ENCODE measurements at places on chromosomes 6 and 20. TPM values are rescaled to one million over a fixed set of nuclear protein-coding genes. Genes with fewer than 3 reads are reported as not detected.
A peak's percentile ranks its signal among the peaks of the same experiment; 100 is the strongest.

Gene GATA5
- total RNA-seq, result not detected

DNA sequence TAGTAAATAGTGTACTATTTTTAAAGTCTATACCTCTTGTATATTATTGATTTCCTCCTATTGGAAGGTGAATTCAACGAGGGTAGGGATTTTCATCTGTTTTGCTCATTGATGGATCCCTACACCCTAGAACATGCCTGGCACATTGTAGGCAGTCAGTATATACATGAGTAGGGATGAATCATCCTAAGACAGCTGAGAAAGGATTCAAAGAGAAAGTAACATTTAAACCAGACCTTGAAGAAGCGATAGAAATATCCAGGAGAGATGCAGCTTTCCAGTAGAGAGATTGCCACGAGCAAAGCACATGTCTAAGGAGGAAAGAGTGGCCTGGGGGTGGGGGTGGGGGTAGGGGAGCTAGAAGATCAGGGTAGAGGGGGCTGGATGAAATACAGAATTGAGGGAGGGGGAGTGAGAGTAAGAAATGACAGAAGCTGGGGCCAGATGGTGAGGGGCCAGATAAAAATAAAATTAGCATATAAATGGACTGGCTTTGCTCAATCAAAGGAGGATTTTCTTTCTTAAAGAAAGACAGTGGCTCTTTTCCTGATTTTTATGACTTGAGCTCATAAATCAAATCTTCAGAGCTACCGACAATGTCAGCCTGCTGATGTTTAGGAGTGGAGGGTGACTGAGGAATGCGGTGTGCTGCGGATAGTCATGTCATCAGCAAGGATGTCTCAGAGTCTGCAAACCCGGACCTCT lies 168.2 kb downstream of the SAMD5 start:
- no peak overlapping the region for H3K27ac ChIP-seq
- no peaks in the 10 kb centered on the region for H3K27me3 ChIP-seq
- no peaks in the 10 kb centered on the region for H3K4me1 ChIP-seq

Gene CST1
- total RNA-seq, result not detected

DNA sequence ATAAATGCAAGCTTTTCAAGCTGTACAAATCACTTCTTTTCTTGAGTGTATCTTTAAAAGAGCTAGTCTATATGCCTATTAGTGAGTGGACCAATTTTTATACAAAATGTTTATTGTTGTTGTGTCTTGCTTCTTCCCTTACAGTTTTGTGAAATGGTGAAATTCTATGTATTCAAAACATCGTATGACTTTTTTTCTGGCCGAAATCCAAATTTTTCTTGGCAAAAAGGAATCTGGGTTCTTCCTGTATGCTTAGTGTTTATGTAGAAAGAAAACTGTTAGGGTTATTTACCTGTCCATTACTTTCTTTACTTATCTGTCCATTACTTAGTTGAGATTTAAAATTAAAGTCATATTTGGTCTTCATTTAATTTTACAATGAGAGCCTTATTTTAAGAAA lies 153.9 kb downstream of the MMS22L start:
- no peaks in the 10 kb centered on the region for H3K4me1 ChIP-seq
- H3K27ac ChIP-seq, result no peak overlapping the region
- DNase-seq, result peak; percentile 13
- H3K36me3 ChIP-seq, result no peaks in the 10 kb centered on the region
- no peak overlapping the region for H3K4me3 ChIP-seq

GRCh38 chr20:25353747-25354705 lies 36.6 kb downstream of the ABHD12 start:
- no peaks in the 10 kb centered on the region for H3K4me1 ChIP-seq
- no peak for DNase-seq
- H3K36me3 ChIP-seq, result no peaks in the 10 kb centered on the region
- no peaks in the 10 kb centered on the region for H3K27me3 ChIP-seq
- no peak overlapping the region for H3K4me3 ChIP-seq

- no peak overlapping the region for H3K4me3 ChIP-seq
- no peaks in the 10 kb centered on the region for H3K36me3 ChIP-seq
- H3K27ac ChIP-seq, result no peak overlapping the region
- H3K4me1 ChIP-seq, result peaks cover 54% of the 10 kb centered on the region
- no peaks in the 10 kb centered on the region for H3K27me3 ChIP-seq
- no peak for DNase-seq
Observed at GRCh38 chr20:38170826-38171674, 6.0 kb upstream of the TGM2 start.

- no peak within 1 kb of the TSS for H3K4me3 ChIP-seq
- no peak for DNase-seq
- H3K27me3 ChIP-seq, result peaks cover 12% of the 10 kb centered on the region
- H3K36me3 ChIP-seq, result no peaks in the 10 kb centered on the region
Observed at GRCh38 chr20:57620274-57620990, at the start of gene ZBP1. Gene ZBP1 (minus strand): TSS chr20:57620426. CDS start chr20:57620295, 131 bp downstream.

GRCh38 chr6:160010067-160010466 lies 41.2 kb downstream of the IGF2R start:
- no peak for DNase-seq
- H3K27me3 ChIP-seq, result no peaks in the 10 kb centered on the region
- H3K4me3 ChIP-seq, result no peak overlapping the region
- peaks cover 34% of the 10 kb centered on the region for H3K36me3 ChIP-seq

Gene PRR18
- not detected for total RNA-seq

DNA sequence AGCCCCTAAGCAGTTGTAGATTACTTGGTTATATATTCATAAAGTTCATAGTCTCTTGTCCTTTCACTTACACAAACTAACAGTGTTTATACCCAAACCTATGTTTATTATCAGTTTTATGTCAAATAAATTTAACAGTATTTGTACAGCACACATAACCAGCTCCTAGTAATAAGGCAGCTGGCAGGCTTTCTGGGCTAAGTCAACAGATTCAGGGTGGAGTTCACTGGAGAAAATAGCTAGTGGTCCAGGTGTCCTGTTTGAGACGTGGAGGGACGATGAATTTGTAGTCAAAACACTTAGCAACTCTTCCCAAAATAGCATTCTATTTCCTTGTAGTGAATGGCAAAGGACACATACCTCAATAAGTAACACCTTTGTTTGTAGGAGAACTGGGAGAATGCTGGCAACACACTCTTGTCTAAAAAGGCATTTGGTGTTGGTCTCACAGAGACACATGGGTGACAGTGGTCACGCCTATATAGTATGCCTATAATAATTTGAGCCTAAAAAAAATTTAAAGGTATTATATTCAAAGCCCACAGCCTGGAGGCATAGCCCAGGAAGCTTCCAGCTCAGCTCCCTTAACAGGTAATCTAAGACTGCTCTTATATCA lies 156.4 kb upstream of the CARMIL1 start:
- peaks cover 7% of the 10 kb centered on the region for H3K36me3 ChIP-seq
- H3K4me1 ChIP-seq, result no peaks in the 10 kb centered on the region
- DNase-seq, result no peak
- H3K4me3 ChIP-seq, result no peak overlapping the region

- H3K36me3 ChIP-seq, result peaks cover 6% of the 10 kb centered on the region
- H3K27ac ChIP-seq, result peak overlapping the region; percentile 97
- peaks cover 51% of the 10 kb centered on the region for H3K4me1 ChIP-seq
- no peaks in the 10 kb centered on the region for H3K27me3 ChIP-seq
- peak overlapping the region; percentile 77 for H3K4me3 ChIP-seq
- peak; percentile 59 for DNase-seq
Observed at GRCh38 chr6:56692523-56693245, 50.0 kb upstream of the DST start.

GRCh38 chr20:19815553-19815991 lies 57.5 kb downstream of the RIN2 start:
- peaks cover 20% of the 10 kb centered on the region for H3K4me1 ChIP-seq
- peak overlapping the region; percentile 90 for H3K27ac ChIP-seq
- DNase-seq, result peak; percentile 95

GRCh38 chr6:47733879-47734558 lies 35.6 kb downstream of the ADGRF4 start:
- peaks cover 15% of the 10 kb centered on the region for H3K4me1 ChIP-seq
- H3K27ac ChIP-seq, result no peak overlapping the region

DNA sequence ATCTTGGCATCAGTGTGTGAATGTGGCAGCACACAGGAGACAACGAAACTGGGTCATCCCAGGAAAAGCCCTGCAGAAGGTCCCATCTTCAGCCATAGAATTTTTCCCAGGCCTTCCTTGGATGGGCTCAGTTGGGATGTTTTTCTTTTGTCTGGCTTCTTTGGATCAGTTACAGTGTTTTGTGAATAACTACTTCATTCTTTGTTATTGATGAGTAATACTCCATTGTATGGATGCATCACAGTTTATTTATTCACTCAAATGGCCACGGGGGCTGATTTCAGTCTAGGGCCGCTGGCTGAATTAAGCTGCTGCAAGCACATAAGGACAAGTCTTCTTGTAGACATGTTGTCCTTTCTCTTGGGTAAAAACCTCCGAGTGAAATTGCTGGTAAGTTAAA lies 81.3 kb upstream of the CD93 start:
- H3K36me3 ChIP-seq, result no peaks in the 10 kb centered on the region
- no peak overlapping the region for H3K27ac ChIP-seq
- H3K4me1 ChIP-seq, result peaks cover 20% of the 10 kb centered on the region
- H3K4me3 ChIP-seq, result no peak overlapping the region

DNA sequence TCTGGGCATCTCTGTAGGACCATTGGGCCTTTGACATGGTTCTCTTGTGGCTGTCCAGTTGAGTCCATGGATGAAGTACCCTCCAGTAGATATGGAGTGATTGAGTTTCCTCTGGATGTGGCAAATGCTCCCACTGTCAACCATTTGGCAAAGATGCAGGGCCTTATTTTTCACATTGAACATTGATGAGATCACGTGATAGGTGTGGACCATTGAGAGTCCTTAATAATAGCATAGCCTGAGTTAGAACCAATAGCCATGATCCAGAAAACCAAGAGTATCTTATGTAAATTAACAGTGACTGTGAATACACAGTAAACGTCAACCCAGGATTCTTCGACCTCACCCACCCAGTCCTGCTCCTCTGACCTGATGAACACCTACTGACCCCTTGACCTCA lies 3.0 kb upstream of the PERP start:
- H3K27me3 ChIP-seq, result peaks cover 11% of the 10 kb centered on the region
- H3K4me3 ChIP-seq, result no peak overlapping the region
- no peaks in the 10 kb centered on the region for H3K36me3 ChIP-seq
- peaks cover 14% of the 10 kb centered on the region for H3K4me1 ChIP-seq
- DNase-seq, result no peak
- H3K27ac ChIP-seq, result no peak overlapping the region

Gene CDSN
- total RNA-seq, result 0.16 TPM

Gene PLEKHG1
- 16.8 TPM for total RNA-seq

DNA sequence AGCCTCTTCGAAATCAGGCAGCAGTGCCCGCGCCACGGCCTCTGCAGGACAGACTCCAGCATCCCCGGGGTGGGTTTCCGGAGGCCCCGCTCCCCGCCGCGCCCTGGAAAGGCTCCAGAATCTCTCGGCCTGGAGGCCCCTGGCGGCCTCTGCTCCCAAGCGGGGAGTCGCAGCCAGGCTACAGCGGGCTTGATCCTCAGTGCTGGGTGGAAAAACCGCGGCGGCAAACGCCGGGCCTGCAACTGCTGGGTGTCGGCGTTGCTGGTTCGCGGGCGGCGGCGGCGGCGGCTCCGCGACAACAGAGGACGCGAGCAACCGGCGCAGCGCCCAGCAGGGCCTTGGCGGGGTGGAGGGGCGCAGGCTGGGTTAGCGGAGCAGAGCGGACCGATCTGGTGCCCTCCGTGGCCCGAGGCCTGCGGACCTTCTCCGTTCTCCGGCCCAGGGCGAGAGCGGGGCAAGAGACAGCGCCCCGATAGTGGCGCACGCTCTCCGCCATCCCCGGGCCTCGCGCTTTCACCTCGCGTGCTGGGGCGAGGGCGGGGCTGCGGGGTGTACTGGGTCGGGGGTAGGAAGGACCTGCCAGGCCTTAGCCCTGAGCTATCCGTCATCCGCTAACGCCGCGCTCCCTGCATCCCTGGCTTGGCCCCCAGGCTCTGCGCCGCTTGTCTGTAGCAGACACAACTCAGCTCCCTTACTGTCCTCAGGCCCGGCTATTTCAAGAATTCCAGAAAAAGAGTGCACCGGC lies 3.4 kb upstream of the ZNF292 start:
- DNase-seq, result peak; percentile 34
- peak overlapping the region; percentile 71 for H3K4me3 ChIP-seq
- H3K27me3 ChIP-seq, result no peaks in the 10 kb centered on the region
- H3K4me1 ChIP-seq, result peaks cover 6% of the 10 kb centered on the region
- H3K27ac ChIP-seq, result peak overlapping the region; percentile 31
- no peaks in the 10 kb centered on the region for H3K36me3 ChIP-seq

DNA sequence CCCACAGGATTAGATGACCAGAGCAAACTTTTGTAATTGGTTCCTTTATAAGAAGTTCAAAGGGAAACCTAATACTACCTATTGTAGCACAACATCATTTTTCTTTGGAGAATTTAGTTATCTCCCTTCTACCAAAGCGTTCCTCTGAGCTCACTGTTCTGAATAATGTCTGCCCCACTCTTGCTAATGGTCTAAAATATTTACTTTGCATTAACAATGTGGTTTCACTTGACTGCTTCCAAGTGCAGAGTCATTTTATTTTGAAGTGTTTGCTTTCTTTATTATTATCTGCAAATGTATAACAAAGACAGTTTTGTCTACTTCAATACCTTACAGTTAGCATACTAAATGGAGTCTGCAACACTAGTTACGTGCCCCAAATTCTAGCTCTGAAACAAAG lies 15.0 kb downstream of the TRAPPC3L start:
- H3K36me3 ChIP-seq, result no peaks in the 10 kb centered on the region
- no peak overlapping the region for H3K4me3 ChIP-seq
- DNase-seq, result no peak

Gene KATNA1
- 23.2 TPM for total RNA-seq

DNA sequence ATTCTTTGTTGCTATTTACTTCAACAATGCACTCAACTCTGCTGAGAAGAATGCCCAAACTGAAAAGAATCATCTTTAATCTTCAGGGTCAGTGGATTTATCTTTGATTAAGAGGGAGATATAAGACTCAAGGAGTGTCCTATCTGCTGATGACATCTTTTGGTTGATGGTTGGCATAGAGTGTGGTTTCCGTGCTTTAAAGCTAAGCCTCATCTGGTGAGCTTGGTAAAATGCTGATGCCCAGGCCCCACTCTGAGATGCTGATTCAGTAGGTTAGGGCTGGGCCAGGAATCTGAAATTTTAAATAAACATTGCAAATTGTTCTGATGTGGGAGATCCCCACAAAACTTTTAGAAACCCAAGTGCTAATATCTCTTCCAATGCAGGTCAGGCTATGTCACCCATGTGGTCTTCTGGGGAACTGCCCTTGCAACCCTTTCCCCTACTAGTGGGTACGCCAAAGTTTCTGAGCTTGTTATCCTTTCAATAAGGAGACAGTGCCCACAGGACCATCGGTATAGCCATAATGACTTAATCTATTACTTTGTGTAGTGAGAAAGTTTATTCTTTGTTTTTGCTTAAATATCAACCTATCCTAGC lies 68.5 kb upstream of the ARMH2 start:
- H3K36me3 ChIP-seq, result peaks cover 16% of the 10 kb centered on the region
- H3K27ac ChIP-seq, result no peak overlapping the region
- no peaks in the 10 kb centered on the region for H3K4me1 ChIP-seq
- H3K27me3 ChIP-seq, result no peaks in the 10 kb centered on the region
- no peak overlapping the region for H3K4me3 ChIP-seq

GRCh38 chr6:35483893-35484645 lies 12.8 kb downstream of the TEAD3 start:
- H3K4me3 ChIP-seq, result no peak overlapping the region
- H3K27ac ChIP-seq, result no peak overlapping the region
- H3K36me3 ChIP-seq, result peaks cover 6% of the 10 kb centered on the region

DNA sequence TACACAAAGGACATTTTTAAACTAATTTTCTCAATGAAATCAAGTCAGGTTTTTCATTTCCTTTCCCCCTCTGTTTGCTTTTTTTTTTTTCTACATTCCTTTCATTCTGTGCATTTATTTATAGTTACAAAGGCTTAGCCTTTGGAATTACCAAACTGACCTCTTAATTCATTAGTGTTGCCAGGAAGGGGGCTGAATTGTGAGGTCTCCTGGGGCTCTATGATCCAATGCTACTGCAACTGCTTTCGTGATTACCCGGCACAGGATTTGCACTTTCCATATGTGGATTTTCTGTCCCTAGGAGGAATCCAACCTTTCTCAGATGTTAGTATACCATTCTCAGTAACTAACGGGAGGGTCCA lies 35.3 kb downstream of the NEDD9 start:
- no peaks in the 10 kb centered on the region for H3K36me3 ChIP-seq
- no peak for DNase-seq
- H3K27ac ChIP-seq, result no peak overlapping the region
- no peak overlapping the region for H3K4me3 ChIP-seq

All from MCF 10A (cell line).